HT1080 (cell line): ENCODE measurements at places on chromosomes 3 and 15. TPM values are rescaled to one million over a fixed set of nuclear protein-coding genes. Genes with fewer than 3 reads are reported as not detected.
A peak's percentile ranks its signal among the peaks of the same experiment; 100 is the strongest.

DNA sequence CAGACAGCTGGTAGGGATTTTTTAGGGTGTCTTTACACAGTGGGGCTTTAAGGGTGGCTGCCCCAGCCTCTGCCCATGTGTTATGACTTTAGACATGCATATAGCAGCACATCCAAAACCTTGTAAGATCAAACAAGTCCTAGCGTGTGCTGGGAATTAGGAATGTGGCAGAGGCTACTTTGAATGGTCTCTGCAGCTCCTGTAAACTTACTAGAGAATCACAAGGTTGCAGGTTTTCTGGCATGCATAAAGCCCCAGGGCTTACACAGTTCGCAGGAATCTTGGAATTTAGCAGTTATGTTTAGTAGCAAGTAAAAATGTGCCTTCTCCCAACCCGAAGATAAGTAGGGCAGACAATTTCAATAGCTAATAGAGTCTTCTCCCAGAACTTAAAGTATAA lies 46.9 kb upstream of the COL6A6 start:
- no peak for DNase-seq

DNA sequence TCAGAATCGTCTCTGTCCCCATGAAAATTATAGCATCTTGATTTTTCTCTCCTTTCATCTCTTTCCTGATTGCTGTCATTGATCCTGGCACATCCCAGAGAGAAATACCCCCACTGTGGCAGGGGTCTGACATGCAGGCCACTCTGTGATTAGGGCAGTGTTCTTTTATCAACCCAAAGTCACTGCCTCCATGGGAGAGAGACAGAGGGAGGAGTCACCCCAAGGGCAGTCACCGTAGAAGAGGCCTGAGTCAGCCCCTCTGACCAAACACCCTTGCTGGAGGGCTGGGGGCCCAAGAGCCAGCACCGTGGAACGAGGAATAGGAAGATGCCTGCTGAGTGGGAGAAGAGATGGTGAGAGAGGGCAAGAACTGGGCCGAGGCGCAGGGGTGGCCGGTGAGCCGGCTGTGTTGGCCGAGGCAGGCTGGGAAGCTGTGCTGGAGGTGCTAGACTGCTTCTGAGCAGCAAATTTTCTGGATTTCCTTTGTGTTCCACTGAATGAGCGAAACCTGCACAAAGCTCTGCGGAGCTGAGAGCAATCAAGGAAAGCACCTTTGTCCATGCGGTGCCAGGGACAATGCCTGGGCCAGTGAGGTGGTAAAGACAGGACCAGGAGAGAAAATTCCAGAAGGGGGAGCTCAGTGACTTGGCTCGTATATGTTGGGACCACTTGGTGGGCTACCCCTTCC lies 103.8 kb downstream of the ADCY5 start:
- no peak for DNase-seq

GRCh38 chr3:118948146-118948545 lies 86.5 kb downstream of the IGSF11 start:
- no peak for DNase-seq

DNA sequence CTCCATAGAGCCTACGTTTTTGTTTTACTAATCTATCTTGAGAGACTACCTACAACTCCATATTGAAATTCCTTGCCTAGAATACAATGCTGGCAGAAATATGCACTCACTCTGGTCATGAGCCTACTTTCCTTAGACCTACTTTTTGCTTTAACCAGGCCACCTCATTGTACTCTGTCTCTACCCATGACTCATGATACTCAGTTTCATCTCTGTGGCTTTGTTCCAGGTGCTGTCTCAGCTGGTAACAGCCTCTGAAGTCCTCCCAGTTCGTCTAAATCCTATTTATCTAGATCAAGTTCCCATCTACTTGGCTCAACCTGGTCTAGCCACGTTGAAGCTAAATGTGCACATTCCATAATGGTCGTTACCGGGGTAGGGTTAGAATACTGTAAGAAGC lies 536.4 kb downstream of the RSL24D1 start:
- DNase-seq, result peak; percentile 82

DNA sequence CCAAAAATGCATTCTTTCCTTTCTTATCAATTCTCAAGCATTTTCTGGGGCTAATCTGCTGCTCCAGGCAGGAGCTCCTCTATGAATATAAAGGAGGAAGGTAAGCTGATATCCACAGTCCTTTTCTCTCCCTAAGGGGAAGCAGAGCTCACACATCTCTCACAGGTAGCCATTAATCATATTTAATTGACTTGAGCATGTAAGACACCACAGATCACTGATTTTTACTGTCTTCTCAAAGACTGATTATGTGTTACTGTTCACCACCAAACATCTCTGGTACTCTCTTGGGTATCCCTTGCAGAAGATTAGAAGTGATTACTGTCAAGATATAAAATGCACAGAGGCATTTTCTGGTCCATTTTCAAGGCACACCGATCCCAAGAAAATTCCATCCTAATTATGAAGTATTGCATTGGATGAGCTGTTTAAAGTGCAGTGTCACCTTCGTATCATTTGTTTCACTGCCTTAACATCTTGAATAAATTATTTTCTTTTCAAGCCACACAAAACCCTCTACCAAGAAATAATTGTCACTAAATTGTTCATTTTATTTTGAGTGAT lies 100.7 kb downstream of the ARPP21 start:
- no peak for DNase-seq

DNA sequence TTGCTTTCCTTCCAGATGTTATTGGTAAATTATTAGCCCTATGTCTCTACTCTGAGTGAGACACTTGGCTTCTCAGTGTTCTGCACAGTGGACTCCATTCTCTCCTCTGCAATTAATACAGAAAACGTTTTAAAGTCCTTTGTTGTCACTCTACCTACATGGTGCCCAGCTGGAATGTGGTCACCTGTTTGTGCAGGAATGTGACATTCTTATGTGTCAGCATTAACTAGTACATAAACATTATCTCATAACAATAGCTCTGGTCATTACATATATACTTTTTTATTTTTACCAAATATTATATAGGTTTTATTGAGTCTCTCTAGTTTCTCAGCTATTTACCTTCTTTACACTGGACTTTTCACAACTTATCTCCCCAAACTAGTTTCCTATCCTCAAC lies 147.0 kb upstream of the KCNMB2 start:
- DNase-seq, result no peak

- DNase-seq, result no peak
Measured at GRCh38 chr3:191148131-191148530, 50.9 kb upstream of the OSTN start.

- DNase-seq, result no peak
Measured at GRCh38 chr3:52407779-52408178, 37.1 kb downstream of the SEMA3G start.

DNA sequence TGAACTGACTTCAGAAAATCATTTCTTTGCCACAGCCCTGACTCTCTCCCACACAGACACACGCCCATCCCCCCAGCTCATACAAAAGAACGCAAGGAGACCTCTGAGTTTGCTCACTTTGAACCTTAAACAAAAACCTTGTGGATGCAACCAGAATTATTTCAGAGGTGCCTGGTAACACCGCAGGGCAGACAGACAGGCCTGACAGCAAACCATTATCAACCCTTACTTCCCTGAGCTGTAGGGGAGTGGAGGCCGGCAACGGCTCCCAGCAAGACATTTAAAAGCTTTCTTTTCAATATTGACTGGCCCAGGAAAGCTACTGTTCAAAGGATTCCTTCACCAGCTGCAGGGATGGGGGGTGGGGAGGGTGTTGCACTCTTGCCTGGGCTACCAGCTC lies 2.0 kb upstream of the EFCC1 start:
- no peak for DNase-seq

DNA sequence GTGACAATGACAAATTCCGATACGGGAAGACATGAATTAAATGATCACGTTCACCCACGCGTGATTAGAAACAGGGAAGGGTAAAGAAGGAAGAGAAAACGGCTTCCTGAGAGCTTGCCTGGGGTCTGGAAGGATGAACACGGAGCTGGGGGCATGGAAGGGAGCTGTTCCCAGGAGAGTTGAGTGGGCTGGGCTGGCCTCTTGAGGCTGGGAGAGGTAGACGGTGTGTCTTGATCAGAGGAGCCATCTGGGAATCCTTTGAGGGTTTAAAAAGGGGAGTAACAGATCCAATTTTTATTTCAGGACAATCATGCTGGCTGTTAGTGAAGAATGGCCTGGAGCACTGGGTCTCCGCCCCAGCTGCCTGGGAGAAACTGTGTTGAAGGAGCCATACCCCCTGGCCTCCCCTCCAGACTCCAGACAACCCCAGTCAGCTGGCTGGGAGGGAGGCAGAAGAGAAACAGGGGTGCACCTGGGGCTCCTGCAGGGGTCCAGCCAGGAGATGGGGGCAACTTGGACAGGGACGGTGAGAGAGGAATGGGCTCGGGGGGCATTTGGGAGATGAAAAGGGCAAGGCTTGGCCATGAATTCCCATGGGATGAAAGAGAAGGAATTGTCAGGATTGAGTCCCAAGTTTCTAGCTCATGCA lies 53.6 kb upstream of the CGNL1 start:
- no peak for DNase-seq

DNA sequence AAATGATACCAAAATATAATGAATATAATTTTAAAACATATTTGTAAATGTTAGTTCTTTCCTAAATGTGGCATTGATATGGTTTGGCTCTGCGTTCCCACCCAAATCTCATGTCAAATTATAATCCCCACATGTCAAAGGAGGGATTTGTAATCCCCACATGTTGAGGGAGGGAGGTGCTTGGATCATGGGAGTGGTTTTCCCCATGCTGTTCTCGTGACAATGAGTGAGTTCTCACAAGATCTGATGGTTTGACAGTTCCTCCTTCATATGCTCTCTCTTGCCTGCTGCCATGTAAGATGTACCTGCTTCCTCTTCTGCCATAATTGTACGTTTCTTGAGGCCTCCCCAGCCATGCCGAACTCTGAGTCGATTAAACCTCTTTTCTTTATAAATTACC lies 12.0 kb downstream of the CGGBP1 start:
- DNase-seq, result no peak

DNA sequence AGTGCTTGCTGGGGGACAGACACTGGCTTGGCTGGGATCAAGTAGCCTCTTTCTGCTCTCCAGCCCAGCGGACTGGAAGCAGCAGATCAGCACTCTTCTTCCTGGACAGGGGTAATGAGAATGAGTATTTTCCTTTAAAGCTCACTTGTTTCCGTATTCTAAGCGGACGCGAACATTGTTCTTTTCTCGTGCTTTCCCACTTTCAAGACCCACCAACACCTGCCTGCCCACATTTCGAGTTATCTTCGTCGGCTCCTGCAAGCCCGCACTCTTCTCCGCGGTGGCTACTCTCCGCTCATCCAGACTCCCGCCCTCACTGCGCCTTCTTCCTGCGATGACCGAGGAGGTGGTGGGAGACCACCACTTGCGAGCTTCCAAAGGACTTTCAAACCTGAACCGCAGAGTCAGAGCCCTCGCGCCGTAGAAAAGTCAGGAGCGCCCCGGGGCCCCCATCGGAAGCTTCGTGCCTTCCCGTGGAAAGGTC lies 1.6 kb upstream of the PPM1L start:
- DNase-seq, result peak; percentile 62

DNA sequence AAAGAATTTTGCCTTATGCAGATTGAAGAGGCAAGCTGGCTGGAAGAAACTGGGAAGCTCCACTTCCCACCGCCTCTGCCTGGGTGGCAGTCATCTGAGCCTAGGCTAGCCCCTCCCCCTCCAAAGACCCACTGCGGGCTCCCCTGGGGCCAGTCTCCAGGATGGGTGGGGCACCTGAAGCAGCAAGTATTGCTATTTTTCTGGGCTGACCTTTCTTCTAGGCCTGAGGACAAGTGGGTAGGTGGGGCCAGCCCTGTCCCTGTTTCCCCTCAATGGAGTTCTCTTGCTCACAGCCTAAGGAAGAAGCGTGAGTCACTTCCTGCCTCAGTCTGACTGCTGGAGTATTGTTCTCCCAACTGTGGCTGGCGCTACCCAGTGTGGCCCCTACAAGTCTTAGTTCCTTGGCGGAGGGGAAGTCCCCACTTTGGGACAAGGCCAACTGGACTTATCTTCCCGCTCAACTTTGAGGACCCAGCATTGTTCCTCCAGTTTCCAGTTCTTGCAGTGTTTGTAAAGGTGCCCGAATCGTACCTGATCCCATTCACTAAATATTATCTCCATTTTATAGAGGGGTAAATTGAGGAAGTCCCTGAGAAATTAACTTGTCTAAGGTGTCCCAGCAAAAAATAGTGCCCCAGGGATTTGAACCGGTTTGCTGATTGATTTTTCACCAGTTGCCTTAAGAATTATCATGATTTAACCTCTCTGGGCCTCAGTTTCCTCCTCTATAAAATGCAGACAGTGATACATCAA lies 1.4 kb downstream of the FURIN start:
- peak; percentile 100 for DNase-seq

DNA sequence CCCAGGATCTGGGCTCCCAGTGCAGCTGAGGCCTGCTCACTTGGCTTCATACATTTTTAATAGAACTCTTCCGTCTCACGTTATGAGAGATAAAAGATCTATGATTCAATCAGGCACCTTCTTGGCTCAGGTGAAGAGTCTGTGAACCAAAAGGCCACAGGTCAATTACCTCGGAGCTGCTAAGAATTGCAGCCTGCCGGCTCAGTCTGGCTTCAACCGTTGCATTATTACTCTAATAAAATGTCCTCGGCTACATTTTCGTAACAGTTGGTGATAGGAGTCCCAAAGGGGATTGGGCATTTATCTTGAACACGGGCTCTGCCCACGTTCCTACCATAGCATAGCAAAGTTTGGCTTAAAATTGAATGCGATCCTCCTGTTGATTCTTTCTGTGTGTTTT lies 176.3 kb downstream of the SLCO3A1 start:
- no peak for DNase-seq

DNA sequence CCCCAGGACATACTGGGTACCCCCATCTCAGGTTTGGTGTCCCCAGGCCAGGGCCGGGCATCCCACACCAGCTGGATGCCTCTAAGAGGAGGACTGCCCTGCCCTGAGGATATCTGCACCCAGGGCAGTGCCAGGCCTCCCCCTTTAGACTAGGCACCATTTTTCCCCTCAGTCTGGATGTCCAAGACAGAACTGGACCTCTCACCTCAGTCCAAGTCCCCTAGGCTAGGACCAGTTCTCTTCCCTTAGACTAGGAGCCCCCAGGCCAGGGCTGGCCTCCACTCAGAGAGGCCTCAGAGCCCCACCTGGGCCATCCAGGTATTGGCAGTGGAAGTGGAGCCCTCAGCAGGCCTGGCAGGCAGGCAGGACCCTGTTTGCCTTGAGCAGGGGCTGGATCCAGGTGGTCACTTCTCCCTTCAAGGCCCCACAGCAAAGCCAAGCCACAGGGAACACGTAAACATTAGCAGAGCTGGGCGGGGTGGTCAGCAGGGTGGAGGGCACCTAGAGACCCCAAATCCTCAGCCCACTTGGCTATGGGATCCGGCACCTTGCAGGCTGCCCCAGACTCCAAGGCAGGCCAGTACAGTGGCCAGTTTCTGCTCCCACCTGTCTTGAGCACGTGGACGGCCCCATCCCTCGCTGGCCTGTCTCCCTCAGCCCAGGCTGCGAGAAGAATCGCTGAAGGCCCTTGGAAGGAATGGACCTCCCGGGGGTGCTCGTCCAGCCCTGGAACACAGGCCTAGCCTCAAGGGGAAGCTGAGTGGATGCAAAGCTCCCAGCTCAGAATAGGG lies 28.3 kb downstream of the PTH1R start:
- no peak for DNase-seq

Gene ITIH1
- not detected in 2 replicates for total RNA-seq

Gene TRPM1
- total RNA-seq, result 0.03 TPM in 1 of 2 replicates, not detected in the other

Gene NRROS
- 4.0 and 7.1 TPM in 2 replicates for total RNA-seq

Gene SETD2
- total RNA-seq, result 16.0 and 17.2 TPM in 2 replicates

Gene CLRN1
- total RNA-seq, result not detected in 2 replicates

Gene SPATA12
- 0.80 and 1.6 TPM in 2 replicates for total RNA-seq
